ENCODE measurements at places on chromosomes 3 and 15.

GRCh38 chr15:29681946-29682345 is 140.3 kb downstream of the TJP1 start:
- no peak for DNase-seq

DNA sequence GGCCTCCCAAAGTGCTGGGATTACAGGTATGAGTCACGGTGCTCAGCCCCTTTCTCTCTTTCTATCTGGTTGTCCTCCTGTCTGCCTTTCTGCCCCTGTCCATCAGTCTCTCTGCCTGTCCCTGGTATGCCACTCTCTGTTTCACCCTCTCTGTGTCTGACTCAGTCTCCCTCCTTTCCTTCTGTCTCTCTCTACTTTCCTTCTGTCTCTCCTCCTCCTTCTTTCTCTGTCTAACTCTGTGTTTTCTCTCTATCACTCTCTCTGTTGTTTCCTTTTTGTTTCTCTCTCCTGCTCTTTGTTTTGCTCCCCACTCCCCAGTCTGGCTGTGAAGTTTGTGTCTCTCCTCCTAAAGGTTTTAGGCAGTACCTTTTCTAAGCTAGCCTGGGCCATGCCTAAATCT is 9.1 kb upstream of the STRA6 start:
- no peak for DNase-seq

- no peak for DNase-seq
These were observed 228.7 kb downstream of the MBNL1 start for GRCh38 chr3:152497457-152497856.

DNA sequence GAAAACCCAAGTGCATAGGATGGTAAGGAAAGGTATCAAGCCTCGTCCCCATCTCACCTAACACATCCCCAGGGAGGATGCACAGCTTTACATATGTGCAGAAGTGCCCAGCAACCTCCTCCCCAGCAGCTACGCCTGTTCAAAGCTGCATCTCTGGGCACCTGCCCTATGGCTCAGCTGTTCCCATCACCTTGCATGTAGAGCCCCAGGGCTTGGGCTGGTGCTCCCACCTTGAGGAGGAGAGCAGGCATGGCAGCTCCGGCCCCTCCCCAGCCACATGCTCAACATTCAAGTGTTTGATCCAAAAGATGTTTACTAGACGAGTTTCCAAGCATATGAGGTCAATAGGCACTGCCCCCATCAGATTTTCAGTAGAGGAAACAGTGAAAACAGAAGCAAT is 173.5 kb downstream of the ATP10A start:
- DNase-seq = no peak

GRCh38 chr15:25234831-25235230 is 204.0 kb downstream of the UBE3A start:
- DNase-seq = no peak

GRCh38 chr3:38143511-38143910 is 5.0 kb downstream of the MYD88 start:
- no peak for DNase-seq

DNA sequence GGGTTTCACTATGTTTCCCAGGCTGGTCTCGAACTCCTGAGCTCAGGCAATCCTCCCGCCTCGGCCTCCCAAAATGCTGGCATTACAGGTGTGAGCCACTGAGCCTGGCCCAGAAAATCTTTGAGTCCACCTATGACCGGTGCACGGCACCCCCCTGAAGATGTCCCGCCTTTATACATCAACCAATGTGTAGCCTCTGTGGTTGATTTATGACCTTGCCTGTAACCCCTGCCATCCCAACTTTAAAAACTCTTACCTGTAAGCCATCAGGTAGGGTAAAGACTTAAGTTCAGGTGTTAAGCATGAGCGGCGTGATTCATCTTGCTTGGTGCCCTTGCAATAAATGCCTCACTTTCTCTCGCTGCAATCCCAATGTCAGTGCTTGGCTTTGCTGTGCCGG is 14.5 kb upstream of the CTSH start:
- DNase-seq = no peak

GRCh38 chr3:20322085-20322484 is 136.1 kb upstream of the SGO1 start:
- DNase-seq = no peak

GRCh38 chr15:72252663-72253299 is 19.6 kb downstream of the PARP6 start:
- DNase-seq = no peak

GRCh38 chr3:128081226-128081625 is 29.0 kb downstream of the SEC61A1 start:
- DNase-seq = no peak

DNA sequence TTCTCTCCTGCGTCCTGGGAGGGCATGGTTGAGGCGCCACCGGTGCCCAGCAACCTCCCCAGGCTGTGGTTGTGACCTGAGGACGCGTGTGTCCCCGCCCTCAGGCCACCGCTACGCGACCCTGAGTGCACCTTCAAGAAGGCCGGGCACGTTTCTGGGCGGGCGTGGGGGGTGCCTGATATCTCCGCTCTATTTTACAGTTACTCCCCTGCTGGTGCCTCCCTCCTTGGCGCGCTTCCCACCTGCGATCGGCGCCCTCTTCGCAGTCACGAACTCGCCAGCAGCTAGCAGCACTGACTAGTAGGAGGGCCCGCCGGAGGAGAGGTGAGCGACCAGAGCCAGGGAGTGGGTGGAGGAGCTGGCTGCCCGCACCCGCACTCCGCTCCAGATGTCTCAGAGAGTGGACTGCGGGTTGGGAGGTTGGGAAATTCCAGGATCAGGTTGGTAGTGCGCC is 43.2 kb upstream of the POLG start:
- no peak for DNase-seq

GRCh38 chr3:160227419-160227818 is 2.2 kb downstream of the C3orf80 start:
- no peak for DNase-seq

DNA sequence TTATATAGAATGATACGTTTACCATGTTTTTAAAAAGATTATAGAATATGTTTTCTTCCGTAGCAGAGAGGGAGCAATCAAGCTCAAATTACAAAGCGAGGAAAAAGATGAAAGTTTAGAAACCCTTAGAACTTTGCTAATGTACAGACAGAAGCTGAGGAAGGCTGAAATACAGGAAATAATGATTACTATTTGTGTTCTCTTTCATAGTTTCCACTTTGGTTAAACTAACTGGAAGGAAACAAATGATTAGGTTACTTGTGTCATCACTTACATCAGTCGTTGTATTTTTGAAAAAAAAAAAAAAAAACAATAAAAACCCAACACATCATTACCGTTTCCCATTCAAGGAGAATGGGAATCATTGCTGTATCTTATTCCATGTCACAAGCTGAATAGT is 337.8 kb upstream of the CBLB start:
- DNase-seq = no peak

GRCh38 chr15:101578443-101578894 is 73.7 kb downstream of the TM2D3 start:
- DNase-seq = no peak

DNA sequence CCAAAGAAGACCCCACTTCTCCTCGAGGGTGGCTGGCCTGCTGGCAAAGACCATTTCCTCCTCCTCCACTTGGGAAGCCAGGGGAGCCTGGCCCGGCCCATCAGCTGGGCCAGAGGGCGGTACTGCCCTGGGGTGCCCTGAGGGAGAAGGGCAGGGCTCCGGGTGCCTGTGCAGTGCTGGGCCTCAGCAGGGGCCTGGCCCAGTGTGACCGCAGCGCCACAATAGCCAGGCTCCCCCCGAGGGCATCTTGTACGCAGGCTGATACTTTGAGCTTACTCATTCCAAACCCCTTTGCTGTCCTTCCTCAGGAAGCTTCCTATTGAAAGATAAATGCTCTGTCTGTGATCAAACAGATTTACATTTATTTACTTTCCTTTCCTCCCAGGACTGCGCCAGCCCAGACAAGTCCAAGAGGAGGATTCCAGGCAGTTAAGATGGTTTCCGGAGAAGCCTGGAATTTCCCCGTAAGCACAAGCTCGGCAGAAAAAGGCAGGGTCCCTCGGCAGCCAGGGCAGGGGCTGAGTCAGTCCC is 240.1 kb downstream of the XXYLT1 start:
- no peak for DNase-seq

DNA sequence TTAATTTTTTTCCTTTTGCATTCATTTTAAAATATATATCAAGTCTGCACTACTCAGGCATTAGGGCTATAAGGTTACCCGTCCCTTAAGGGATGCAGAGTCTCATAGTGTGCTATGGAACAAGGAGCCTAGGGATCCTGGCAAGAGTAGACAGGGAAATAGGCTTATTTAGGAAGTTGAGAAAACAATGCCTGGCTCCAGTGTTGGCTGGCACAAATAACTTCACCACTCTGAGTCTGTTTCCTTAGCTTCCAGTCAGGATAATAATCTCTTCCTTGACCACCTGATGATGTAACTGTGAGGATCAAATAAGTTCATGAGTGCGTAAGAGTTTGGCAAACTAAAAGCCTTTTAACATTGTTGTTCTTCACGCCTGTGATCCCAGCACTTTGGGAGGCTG is 540.8 kb upstream of the IL12A start:
- DNase-seq = no peak

DNA sequence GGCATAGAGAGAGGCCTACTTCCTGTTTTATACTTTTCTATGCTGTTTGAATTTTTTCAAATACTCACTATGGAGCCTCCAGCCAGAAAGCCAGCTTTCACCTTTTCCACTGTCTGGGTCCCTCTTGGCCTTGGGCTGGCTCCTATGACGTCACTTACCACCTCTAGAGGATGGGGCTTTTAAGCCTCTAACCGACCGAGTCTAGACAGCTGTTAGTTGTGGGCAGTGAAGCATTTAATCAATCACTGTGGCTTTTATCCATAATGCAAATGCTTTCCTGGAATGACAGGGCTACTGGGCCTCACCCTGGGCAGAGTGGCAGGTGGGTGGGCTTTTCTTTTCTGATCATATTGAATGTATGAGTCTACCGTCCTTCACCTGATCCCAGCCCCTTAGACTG is 61.9 kb downstream of the LRRK1 start:
- no peak for DNase-seq

GRCh38 chr3:157104521-157104920 is 55.4 kb downstream of the CCNL1 start:
- DNase-seq = no peak

DNA sequence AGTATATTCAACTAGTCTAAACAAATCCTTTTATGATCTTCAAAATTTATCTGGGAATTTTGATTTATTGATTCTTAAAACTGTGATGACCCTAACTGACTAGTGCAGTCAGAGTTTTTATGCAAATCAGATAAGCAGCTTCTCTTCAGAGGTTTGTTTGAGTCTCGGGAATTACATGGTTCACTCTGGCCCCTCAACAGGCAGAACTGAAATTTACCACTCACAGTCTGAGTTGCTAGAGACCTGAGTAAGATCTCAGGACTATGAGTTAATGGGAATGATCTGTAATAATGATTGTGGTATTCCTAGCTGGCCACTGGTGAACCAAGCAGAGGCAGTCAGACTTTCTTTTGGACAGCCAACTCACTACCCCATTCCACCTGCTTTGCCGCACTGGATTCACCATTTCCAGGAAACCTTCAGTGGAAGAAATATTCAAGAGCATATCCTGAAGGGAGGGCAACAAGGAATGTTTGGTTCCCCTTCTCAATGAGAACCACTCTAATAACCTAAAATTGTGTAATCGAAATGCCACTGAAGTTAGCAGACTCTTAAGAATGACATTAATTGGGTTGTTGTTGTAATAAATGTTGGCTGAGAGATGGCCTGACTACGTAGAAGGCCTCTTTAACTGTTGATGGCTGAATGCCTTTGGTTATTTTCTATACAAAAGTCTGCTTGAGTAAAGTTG is 11.5 kb upstream of the DNAJC13 start:
- no peak for DNase-seq

DNA sequence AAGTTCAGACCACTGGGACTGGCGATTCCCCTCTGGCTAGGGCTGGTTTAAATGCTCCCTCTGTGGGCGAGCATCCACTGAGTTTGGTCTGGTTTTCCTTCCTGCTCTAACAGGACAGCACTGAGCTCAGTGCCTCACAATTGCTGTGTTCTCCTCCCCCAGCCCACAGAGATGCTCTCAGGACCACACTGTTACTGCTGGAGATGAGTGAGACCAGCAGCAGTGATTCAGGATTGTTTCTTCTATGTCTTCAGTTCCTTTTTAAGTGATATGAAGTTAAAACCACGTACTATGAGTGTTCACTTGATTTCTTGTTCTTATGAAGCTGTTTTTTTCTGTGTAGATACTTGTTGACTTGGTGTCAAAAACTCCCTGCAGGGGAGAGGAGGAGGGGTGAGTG is 180.4 kb upstream of the COL8A1 start:
- DNase-seq = no peak

DNA sequence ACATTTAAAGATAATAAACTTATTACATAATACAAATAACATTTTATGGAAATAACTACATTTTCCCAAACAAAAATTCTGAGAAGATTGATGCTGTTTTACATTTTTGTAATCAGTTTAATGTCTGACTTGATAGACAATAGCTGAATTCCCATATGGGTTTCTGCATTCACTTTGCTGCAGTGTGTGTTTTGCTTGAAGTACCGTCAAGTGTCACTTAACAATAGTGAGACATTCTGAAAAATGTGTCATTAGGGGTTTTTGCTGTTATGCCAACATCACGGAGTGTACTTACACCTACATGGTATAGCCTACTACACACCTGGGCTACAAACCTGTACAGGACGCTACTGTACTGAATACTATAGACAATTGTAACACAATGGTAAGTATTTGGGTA is 57.5 kb downstream of the USF3 start:
- DNase-seq = no peak

DNA sequence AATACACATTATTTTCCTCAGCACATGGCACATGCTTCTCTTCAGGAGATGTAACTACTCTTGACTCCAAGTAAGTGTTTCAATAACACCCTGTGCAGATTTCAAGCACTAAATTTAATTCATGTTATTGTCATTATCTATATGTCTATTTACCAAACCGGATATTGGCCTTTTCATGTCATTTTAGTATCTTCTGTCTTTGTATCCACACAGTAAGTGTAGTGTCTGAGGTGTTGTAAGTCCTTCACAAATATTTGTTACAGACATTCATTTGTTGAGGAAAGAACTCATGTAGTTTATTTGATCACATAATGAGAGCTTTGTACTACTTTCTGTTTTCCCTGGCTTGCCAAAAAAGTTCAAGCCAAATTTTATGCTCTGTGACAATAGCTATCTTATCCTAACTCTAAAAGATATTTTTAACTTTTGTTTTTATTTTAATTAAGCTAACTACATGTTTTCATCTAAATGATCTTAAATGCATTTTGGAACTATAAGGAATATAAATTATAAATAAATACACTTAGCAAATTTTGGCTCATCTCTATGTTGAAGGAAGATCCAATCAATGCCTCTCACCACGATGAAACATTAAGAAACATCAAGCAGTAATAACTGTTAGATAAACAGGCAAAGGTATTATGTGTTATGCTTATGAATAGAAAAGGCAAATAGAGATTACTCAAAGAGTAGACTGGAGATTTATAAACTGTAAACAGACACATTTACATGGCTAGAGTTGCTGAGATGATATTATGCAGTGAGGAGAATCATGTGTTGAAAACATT is 48.3 kb downstream of the SPTSSB start:
- DNase-seq = no peak
